ENCODE measurements at places on chromosomes 16 and 17. TPM values are rescaled to one million over a fixed set of nuclear protein-coding genes. Genes with fewer than 3 reads are reported as not detected.

The RNF222 gene
- total RNA-seq = not detected

DNA sequence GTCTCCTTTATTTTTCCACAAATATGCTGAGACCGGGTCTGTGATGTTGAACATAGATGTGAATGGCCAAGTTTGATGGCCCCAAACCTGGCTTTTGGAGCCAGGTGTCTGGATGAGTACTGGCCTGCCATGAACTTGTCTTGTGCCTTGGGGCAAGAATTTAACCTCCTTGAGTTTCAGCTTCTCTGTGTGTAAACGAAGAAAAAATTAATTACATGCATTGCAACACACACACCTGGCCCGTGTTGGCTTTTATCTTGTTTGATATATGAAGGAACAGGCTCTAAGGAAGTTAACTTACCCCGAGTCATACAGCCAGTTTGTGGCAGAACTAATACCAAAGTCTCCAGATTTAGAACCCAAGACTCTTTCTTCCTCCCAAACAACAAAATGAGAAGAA is 13.1 kb downstream of the FBXO39 start:
- DNase-seq = no peak
- H3K4me3 ChIP-seq = no peak overlapping the region
- H3K4me1 ChIP-seq = no peaks in the 10 kb centered on the region
- no peaks in the 10 kb centered on the region for H3K36me3 ChIP-seq

GRCh38 chr17:78763561-78763960 is 18.5 kb downstream of the CYTH1 start:
- no peak overlapping the region for H3K27ac ChIP-seq
- no peak overlapping the region for H3K4me3 ChIP-seq
- H3K36me3 ChIP-seq = no peaks in the 10 kb centered on the region
- no peaks in the 10 kb centered on the region for H3K27me3 ChIP-seq
- H3K4me1 ChIP-seq = peaks cover 95% of the 10 kb centered on the region

GRCh38 chr16:66152181-66152580 is 214.3 kb upstream of the CDH5 start:
- H3K4me3 ChIP-seq = no peak overlapping the region
- H3K36me3 ChIP-seq = no peaks in the 10 kb centered on the region
- H3K4me1 ChIP-seq = peaks cover 22% of the 10 kb centered on the region
- H3K27me3 ChIP-seq = no peaks in the 10 kb centered on the region
- H3K27ac ChIP-seq = no peak overlapping the region

The DGKE gene
- 22.4 TPM for total RNA-seq

The CLCN7 gene
- total RNA-seq = 110 TPM

DNA sequence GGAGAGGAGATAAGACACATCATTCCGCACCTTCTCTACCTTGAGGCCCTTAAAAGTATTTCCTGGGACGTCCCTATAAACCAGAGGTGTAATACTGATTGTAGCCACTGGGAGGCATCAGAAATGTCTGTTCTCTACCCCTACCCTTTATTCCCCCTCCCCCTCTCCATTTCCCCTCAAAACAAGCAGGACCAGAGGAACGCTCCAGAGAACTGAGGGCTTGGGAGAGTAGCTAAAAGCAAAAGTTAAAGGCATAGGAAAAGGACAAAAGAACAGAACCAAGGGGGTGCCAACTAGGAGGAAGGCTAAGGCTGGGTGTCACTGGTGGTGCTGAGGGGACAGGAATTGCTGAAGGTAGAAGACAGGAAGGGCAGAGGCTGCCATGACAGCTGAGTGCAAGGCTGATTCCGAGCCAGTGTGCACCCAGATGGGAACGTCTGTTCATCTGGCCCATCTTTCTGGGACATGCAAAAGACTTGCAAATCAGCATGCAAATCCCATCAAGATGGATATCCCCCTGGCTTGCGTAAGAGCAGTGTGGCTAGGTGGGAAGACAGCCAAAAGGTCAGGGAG is 6.7 kb downstream of the CAMTA2 start:
- no peak overlapping the region for H3K4me3 ChIP-seq
- H3K36me3 ChIP-seq = peaks cover 97% of the 10 kb centered on the region
- H3K4me1 ChIP-seq = peaks cover 52% of the 10 kb centered on the region
- no peak for DNase-seq
- peak overlapping the region; percentile 86 for H3K27ac ChIP-seq

The DBNDD1 gene
- total RNA-seq = 2.7 TPM
